ENCODE measurements at places on chromosomes 6 and 20.
A peak's percentile ranks its signal among the peaks of the same experiment; 100 is the strongest.

DNA sequence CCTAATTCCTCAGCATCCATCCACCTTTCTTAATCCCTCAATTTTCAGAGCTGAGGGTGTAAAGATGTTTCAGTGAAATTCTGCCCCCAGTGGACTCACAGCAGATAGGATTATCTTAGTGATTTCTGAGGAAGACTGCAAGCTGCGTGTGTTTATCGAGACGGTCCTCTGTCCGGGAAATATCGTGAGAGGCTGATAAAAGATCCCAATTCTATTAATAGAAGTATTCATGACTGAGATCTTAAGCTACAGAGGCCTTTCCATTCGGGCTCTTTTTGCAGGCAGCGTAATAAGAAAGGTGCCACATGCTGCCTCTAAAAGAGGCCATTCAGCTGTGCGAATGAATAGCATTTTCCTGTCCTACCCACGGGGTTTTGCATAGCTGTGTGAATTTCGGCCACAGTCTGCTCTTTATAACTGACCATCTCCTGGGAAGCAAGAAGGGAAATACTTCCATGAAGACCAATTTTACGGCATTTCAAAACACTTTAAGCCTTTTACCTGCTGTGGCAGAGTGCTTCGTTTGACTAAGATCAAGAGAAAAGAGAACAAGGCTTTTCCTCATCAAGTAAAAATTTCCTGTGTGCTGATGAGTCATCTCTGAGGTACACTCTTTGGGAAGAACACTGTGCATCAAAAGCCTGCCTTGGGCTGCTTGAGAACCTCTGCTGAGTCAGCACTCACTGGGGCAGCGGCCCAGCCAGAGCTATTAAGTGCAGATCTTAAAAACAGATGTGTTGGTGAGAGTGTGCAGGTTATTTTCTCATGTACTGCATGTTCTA is 208.8 kb downstream of the ARHGAP18 start:
- DNase-seq, result peak; percentile 92

- no peak for DNase-seq
Measured at GRCh38 chr20:51688600-51689244, 79.5 kb downstream of the ATP9A start.

DNA sequence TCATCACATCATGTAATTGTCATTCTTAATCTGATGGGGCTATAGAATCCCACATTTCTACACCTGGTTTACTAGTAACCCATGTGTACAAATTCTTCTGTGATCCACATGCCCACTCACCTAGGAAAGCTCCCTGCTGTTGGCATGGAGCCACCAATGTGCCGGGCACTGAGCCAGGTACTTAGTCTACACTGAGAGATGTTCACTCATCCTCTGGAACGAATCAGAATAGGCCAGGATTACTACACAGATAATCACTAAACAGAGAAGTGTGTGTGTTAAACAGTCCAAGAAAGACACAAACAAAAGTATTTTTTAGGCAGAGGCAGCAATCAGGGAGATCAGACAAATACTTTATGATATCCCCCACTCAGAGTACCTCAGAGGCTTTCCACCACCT is 193.2 kb upstream of the VGLL2 start:
- no peak for DNase-seq

DNA sequence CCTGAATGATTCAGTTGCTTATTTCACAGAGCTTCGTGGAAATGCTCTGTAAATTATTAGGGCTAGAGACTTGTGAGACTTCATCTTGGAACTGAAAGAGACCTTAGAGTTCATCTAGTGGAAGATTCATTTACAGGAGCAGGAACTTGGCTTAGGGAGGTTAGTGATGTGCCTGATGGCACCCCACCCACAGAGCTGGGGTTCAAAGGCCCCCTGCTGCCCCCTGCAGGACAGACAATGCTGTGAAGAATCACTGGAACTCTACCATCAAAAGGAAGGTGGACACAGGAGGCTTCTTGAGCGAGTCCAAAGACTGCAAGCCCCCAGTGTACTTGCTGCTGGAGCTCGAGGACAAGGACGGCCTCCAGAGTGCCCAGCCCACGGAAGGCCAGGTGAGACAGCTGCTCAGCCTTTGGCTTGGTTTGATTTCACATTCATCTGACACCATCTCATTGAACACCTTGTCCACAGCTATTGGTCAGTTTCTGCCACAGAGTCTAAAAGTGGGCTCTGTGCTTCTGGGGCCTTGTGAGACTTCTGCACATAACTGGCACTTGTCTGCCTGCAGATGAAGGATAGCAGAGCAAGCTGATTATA is 25.1 kb downstream of the MYBL2 start:
- DNase-seq, result peak; percentile 11

DNA sequence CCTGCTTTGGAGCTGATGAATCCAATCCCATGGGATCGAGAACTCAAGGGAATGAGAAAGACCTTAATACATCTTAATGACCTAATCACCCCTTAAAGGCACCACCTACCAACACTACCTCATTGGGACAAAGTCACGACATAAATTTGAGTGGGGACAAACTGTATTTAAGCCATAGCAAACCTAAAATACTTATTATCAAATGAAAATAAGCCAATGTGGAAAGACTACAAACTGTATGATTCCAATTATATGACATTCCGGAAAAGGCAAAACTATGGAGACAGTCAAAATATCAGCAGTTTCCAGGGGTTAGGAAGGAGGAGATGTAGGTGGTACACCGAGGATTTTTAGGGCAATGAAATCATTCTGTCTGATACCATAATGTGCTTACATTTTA is 53.3 kb upstream of the NCOA3 start:
- DNase-seq, result no peak

GRCh38 chr6:48610846-48611245 is 499.8 kb upstream of the PTCHD4 start:
- no peak for DNase-seq

GRCh38 chr6:39319621-39320362 is 2.7 kb downstream of the KCNK16 start:
- DNase-seq, result no peak

DNA sequence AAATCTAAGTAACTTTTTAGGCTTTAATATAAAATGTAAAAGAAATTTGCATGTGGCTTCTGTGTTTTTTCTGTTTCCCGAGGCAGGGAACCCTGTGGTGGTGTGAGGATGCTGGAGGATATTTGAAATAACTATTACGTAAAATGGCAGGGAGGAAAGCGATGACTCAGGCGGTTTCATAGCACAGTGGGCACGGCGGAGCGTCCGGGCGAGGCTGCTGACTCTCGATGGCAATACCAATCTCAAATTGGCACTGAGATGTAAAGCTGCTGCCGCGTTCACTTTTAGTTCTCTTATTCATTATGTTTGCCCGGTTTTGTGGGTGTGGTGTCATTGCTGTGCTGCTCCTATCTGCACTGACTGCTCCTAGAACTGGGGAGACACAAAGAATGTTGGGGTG is 254.3 kb downstream of the THBS2 start:
- no peak for DNase-seq

DNA sequence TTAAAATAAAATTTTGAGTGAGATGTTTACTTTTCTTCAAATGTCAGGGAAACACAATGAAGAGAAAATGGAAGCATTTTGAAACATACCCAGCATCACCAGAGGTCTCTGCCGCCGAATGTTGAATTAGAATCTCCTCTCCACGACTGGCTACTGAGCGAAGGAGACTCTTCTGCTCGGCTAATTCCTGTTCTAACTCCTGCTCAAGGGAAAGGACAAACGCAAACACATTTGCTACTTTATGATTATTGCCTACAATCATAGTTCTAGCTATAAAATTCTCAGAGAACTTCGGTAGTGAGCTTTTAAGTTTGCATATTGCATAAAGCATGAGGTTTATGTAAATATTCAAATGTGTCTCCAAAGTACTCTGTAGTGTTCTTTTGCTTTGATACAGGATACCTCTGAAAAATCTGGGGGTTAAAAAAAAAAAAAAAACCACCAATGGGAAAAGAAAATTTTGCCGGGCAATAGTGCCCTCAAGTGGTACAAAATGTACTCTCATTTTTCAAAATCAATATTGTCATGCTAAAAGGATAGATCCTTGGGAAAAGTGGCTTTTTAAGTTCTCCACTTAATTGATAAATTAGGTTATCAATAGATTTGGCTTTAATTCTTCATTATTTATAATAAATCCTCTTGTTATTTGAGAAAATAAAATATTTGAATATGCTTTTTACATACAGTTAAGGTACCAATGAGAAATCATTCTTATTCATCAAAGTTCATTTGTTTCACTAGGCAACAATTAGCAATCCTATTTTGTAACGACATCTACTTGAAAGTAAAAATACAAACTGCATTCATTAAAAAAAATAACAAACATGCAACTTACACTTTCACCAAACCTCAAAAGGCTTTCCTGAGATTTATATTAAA is 369.0 kb downstream of the SYNE1 start:
- no peak for DNase-seq

GRCh38 chr20:34875642-34876405 is 588 bp upstream of the ACSS2 start:
- peak; percentile 99 for DNase-seq

DNA sequence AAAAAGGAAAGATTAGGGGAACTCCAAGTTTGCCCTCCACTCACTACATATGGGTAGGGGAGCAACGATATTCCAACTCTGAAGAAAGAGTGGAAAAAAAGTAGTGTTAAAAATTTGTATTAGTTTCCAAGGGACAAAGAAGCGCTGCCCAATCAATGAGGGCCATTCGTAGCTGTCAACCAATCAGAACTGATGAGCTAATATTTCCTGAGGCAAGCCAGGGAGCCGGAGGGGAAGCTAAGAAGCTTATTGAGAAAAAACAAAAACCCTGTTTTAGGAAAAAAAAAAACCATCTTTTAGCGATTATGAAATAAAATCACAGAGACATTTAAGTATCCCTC is 59.5 kb downstream of the TRIM38 start:
- DNase-seq, result no peak
